Smooth muscle cell of the umbilical artery (primary cell): ENCODE measurements at places on chromosomes 2 and 18. TPM values are rescaled to one million over a fixed set of nuclear protein-coding genes. Genes with fewer than 3 reads are reported as not detected.

The IL1A gene
- 86.3 and 90.0 TPM in 2 replicates for total RNA-seq

The SLC5A7 gene
- total RNA-seq = under 0.01 TPM in 1 of 2 replicates, not detected in the other

The UGT1A3 gene
- total RNA-seq = not detected in 2 replicates

The FAM110C gene
- total RNA-seq = under 0.01 and 0.05 TPM in 2 replicates

The NT5DC4 gene
- not detected in 2 replicates for total RNA-seq

The IGFBP5 gene
- total RNA-seq = 474 and 1,007 TPM in 2 replicates

The UGT1A8 gene
- not detected in 2 replicates for total RNA-seq

The ACMSD gene
- total RNA-seq = not detected in 2 replicates

The TUBB8B gene
- not detected in 2 replicates for total RNA-seq

The PFN4 gene
- total RNA-seq = 0.30 and 0.42 TPM in 2 replicates

The EDAR gene
- not detected in 2 replicates for total RNA-seq

The SERPINB5 gene
- not detected in 2 replicates for total RNA-seq

The ATP6V1B1 gene
- total RNA-seq = 0.89 and 1.8 TPM in 2 replicates
